ENCODE measurements at places on chromosomes 2 and 18. TPM values are rescaled to one million over a fixed set of nuclear protein-coding genes. Genes with fewer than 3 reads are reported as not detected.

DNA sequence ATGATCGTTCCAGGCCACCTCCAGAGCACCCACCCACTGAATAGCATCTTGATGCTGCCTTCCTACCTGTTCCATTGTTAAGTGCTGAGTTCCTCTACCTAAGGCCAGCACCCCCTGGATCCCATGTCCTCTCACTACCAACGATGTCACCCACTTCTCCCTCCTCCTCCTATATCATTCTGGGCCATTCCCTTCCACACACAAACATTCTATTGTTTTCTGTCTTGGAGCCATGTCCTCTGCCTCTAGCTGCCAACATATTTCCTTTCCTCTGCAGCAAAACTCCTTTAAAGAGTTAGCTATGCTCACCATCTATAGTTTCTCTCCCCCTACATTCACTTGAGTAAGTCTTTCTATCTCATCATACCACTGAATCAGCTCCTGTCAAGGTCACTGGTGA lies 64.0 kb upstream of the ACKR3 start:
- no peak for DNase-seq

DNA sequence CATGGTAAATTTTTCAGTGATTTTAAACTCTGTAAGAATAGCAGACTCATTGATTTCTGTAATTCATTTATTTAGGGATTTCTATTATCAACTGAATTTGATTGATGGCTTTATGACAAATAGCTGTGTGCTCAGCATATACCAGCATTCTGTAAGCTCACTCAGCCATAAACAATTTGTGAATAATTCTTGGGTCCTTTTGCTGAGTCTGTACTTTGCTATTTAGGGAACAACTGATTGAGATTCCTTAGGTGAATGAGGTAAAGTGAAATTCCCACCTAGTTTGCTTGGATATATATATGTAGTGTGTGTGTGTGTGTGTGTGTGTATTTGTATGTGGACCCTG lies 76.7 kb upstream of the CAVIN2 start:
- no peak for DNase-seq

Gene PRKAG3
- total RNA-seq, result not detected

Gene RELCH
- 19.4 TPM for total RNA-seq

DNA sequence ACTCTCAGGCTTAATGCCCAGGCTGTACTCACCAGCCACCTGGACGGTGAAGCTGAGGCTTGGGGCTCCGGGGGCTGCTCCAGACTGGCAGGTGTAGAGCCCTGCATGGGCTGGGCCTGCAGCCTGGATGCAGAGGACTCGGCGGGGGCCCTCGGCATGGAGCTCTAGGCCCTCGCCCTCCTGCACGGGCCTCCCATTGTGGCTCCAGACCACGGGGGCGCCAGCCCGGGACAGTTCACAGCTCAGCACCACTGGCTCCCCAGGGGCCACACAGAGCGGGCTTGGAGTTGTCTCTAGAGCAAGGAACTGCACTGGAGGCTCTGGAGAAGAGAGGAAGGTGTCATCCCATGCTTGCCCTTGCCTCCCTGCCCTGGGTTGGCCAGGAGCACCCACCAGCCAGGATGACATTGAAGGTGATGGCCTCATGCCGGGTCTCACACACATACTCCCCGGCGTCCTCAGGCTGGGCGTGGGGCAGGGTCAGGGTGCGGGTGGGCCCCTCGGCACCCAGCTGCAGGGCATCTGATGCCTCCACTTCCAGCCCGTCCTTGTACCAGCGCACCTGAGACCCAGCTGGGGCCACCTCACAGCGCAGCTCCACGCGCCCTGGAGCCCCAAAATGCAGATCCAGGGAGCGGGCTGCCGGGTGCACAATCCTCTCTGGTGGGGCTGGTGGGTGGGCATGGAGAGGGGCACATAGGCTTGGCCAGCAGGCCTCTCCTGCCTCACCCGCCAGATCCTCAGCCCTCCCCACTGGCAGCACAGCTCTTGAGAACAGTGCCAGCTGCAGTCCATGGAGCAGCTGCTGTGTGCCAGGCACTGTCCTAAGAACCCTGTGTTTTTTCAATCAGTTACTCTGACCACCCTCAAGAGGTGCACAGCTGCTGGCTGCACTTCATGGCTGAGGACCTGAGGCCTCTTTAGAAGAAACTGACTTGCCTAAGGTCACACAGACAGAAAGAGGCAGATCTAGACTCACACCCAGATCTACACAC lies 13.3 kb downstream of the OBSL1 start:
- no peak for DNase-seq

Gene CHST10
- 18.6 TPM for total RNA-seq

- no peak for DNase-seq
Measured at GRCh38 chr2:52431352-52431760, 1336.2 kb upstream of the CHAC2 start.

Measured in SJSA1 (cell line).